ENCODE measurements at places on chromosomes 12 and 14.

DNA sequence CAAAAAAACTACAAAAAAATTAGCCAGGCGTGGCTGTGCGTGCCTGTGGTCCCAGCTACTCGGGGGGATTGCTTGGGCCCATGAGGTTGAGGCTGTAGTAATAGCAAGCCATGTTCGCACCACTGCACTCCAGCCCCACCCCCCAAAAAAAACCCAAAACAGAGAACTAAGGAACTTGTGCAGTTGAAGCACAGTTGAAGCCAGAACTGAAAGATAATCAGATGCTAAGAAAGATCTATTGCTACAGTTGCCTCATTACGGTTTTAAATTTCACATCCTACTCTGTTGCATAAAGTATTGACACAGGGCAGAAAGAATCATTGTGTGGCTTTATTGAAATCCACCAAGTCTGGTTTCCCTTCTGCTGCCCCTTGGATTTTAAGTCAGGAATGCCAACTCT, 3.8 kb downstream of the CS start:
- DNase-seq: no peak

- peak; percentile 33 for DNase-seq
Observed at GRCh38 chr14:64708148-64709004, 4.2 kb downstream of the PLEKHG3 start.

- no peak for DNase-seq
Observed at GRCh38 chr14:59363531-59364226, 101.5 kb downstream of the GPR135 start.

DNA sequence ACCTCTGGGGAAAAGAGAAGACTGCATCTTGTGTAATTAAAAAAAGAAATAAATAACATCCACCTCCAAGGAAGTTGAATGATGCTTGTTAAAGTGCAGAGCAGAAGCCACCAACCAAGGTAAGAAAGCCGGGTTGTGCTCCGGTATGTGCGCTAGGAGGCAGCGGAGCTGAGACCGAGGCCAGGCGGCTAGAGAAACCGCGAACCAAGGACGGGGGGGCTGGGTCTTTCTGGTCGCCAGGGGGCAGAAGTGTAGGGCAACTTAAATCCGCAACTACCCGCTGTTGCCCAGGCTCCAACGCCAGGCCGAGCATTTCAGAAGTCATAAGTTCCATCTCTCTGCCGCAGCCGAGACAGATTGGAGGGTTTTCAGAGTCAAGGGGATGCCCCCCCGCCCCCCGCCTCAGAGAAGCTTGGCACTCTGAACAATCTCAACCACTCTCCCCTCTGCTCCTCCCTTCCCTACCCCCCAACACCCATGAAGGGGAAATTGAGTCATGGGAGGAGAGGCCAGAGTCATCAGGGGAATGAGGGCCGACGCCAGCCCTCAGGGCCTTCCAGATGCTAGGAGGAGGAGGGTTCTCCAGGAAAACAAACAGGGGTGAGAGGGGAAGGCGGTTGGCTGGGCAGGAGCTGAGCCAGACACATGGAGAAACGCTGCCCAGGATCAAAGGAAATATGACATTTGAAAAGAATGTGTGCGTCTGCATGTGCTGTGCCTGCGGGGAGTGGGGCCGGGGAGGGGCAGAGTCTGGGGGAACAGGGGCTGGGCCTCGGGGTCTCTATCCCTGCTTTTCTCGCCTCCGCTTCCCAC, 2.2 kb upstream of the NFATC4 start:
- peak; percentile 60 for DNase-seq

- no peak for DNase-seq
Observed at GRCh38 chr12:127562816-127563215, 704.2 kb upstream of the TMEM132C start.

DNA sequence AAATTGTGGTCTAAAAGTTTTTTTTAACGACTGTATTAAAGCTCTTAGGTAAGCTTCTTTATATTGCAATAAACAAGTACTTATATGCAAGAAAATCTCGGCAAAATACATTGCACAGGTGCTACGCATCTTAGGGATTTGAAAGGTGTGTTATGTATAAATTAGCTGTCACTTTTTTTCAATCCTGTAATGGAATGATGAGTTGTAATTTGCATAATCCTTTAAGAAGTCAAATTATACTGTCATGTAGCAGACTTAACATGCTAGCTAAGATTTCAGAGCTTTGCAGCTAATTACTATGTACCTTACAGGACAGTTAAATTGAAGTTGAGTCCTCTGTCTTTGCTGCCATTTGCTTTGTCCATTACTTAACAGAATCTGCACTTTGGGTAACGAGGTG, 117.5 kb downstream of the NPAS3 start:
- DNase-seq: no peak

GRCh38 chr14:103073367-103073875, 10.6 kb upstream of the LBHD2 start:
- no peak for DNase-seq
